ENCODE measurements at places on chromosomes 6 and 20.

GRCh38 chr6:85458782-85459181 lies 8.9 kb downstream of the NT5E start:
- no peak for DNase-seq

GRCh38 chr6:135360222-135360621 lies 137.3 kb downstream of the AHI1 start:
- no peak for DNase-seq

DNA sequence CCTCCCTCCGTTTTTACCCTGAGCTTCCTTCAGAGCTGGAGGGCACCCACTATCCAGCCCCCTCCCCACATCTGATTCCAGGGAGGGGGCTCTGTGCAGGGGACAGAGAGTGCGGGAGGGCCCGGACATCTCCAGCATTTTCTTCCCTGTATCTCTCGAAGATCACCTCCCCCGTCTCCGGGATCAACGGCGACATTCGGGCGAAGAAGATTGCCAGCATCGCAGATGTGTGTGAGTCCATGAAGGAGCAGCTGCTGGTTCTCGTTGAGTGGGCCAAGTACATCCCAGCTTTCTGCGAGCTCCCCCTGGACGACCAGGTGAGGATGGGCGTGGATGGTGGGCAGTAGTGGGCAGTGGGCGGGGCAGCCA lies 58.8 kb downstream of the HNF4A start:
- no peak for DNase-seq

- DNase-seq: no peak
Measured at GRCh38 chr6:134201716-134202115, 116.2 kb downstream of the SGK1 start.

DNA sequence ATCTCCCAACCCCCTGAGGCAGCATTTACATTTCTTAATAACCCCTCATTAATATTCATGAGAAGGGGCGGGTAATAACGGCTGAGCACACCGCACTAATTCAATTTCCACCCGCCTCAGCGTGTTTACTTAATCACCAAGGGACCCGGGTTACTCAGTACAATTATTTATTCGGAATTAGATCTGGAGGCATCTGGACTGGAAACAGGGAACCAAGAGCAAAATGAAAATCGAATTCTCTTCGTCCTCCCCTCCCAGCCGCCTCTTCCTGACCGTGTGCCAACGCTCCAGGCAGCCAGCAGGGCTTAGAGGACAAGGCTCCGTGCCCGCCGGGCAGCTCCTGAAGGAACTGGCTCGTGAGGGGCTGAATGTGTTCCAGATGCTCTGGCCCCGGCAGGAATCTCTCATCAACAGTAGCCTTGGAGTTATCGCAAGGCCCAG lies 23.5 kb upstream of the CTNNBL1 start:
- DNase-seq: no peak

DNA sequence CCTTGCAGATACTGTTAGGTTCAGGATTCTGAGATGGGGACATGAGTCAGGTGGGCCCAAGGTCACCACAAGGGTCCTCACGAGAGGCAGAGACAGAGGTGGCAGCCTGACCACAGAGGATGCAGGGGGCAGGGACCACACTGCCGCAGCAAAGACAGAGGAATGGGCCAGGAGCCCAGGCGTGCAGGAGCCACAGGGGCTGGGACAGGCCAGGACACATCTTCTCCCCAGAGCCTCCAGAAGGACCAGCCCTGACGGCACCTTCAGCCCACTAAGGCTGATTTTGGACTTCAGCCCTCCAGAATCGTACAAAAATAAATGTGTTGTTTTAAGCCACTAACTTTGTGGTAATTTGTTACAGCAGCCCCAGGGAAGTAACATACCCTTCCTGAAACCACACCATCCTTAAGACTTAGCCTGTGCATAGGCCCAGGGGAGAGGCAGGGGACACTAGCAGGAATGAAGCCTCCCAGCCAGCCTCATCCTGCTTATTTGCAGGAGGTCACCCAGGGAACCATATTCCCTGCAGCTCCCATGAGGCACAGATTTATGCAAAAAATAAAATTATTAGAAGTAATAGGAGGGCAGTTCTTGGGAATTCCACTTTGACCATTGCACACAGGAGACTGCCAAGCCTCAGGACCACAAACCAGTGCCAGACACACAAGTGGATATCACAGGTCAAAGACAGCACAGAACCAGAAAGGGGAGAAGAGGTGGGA lies 119.3 kb upstream of the CST7 start:
- DNase-seq: no peak

DNA sequence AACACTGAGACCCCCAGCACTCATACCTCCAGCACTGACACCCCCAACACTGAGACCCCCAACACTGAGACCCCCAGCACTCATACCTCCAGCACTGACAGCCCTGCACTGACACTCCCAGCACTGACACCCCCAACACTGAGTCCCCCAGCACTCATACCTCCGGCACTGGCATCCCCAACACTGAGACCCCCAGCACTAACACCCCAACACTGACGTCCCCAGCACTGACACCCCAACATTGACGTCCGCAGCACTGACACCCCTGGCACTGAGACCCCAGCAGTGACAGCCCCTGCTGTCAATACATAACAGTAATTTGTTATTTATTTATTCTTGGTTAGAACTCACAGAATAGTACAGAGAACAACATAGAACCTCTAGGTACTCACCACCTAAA lies 58.0 kb downstream of the ERMARD start:
- DNase-seq: no peak

- DNase-seq: no peak
Measured at GRCh38 chr20:2745060-2745910, 52.7 kb downstream of the EBF4 start.

DNA sequence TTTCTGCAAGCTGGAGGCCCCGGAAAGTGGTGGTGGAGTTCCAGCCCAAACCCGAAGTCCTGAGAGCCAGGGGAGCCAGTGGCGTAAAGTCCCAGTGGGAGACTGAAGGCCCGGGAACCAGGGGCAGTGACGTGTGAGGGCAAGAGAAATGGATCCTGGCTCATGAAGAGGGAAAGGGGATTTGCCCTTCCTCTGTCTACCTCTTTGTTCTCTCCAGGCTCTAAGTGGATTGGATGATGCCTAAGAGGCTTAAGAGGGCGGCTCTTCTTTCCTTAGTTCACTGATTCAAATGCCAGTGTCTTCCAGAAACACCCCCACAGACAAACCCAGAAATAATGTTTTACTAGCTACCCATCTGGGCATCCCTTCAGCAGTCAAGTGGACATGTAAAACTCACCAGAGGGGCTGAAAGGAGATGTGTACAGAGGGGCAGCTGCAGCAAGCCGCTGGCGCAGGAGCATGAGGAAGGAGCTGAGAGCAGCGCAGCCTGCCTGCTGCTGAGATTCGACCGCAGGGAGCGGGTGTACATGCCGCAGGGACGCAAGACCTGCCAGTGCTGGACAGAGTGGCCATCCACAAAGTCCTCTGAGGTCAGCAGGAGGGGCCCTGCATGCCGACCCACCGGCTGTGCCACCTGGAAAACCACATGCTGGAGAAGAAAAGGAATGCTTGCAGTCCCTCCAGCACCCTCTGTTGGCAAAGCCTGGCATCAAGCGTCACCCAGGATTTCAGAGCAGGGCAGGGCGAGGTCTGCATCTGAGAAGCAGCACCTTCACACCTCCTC lies 29.5 kb downstream of the CDYL start:
- peak; percentile 19 for DNase-seq

DNA sequence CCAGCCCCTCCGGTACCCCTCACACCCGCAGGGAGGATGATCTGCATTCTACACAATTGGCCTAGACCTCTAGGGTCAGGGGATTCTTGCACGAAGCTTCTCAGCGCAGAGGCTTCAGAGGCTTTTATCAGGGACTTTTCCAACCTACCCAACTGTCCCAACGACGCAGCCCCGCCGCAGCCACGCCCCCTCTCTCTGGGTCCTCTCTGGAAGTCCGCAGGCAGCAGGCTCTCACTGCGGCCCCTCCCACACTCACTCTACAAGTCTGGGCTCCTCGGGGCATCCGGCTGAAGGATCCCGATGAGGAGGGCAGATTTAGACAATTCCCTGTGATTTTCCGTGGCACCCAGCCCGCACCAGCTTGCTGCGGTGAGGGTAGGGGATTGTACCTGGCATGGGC lies 227.7 kb upstream of the RNF24 start:
- DNase-seq: no peak

Measured in CD4-positive, alpha-beta T cell treated with Interleukin-10 for 1 hour (primary cell).